NCI-H524 (cell line): ENCODE measurements at places on chromosomes 2 and 18.

- no peak for DNase-seq
These were observed 550.2 kb downstream of the STK39 start for GRCh38 chr2:167697194-167697593.

DNA sequence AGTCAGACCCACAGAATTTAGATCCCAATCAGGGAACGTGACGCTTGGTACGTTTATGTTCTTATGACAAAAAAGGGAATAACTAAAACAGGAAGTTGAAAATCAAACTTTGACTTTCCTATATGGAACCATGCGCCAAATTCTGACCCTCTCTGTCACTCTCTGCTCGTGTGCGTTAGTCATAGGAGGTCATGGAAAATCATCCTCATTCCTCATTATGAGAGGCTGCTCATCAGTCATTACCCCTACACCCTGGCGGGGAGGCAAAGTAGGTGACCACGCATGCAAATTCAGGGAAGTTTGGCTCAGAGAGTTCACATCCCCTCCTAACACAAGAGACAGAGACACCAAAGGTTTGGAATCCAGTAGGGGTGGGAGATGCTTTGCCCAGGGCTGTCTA is 15.5 kb downstream of the IL1F10 start:
- DNase-seq: no peak

DNA sequence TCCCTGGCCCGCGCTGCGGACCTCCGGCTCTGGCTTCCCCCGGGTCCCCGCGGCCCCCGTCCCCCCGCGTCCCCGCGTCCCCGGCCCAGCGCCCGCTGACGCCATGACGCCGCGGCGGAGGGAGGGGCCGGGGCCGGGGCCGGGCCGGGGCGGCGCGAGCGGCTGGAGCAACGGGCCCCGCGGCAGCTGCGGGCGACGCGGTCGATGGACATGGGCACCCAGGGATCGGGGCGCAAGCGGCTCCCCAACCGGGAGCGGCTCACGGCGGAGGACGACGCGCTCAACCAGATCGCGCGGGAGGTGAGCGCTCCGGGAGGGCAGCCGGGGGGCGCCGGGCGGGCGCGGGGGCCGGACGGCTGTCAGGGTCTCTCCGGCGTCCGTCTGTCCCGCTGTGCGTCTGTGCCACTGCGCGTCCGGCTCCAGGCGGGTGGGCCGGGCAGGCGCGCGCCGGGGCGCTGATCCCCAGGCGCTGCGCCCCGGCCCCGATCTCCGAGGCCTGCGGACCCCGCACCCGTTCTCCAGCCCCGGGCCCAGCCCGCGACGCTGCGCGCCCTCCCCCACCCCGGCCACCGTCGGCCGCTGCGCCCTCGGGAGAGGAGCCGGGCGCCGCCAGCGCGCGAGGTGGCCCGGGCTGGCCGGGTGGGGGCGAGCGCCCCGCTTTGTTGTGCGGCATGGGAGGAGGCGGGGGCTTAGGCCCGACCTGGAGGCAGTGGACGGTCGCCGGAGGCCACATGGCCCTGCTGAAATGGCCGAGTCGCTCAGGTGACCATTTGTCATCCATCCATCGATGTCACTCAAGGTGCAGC is at the start of gene LRRFIP1:
LRRFIP1 (plus strand) TSS at position 147 of the 806 bp plus-strand sequence; CDS start at position 205, 58 bp downstream.
- DNase-seq: no peak

DNA sequence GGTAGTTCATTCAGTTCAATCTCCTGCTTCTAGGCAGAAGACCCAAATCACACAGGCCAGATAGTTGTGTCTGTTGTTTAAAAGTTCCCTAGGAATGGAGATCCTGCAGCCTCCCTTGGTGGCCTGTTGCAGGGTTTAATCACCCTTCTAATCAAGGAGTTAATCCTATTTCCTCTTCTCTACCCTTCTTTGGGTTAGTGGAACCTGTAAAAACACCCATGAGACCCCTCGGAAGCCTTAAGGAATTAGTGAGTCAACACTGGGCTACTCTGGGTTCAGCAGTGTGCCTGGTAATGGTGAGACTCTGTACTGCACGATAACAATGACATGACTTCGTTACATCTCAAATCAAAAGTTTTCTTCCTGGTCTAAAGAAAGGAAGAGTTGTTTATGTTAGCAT is 217.6 kb upstream of the NRP2 start:
- no peak for DNase-seq

DNA sequence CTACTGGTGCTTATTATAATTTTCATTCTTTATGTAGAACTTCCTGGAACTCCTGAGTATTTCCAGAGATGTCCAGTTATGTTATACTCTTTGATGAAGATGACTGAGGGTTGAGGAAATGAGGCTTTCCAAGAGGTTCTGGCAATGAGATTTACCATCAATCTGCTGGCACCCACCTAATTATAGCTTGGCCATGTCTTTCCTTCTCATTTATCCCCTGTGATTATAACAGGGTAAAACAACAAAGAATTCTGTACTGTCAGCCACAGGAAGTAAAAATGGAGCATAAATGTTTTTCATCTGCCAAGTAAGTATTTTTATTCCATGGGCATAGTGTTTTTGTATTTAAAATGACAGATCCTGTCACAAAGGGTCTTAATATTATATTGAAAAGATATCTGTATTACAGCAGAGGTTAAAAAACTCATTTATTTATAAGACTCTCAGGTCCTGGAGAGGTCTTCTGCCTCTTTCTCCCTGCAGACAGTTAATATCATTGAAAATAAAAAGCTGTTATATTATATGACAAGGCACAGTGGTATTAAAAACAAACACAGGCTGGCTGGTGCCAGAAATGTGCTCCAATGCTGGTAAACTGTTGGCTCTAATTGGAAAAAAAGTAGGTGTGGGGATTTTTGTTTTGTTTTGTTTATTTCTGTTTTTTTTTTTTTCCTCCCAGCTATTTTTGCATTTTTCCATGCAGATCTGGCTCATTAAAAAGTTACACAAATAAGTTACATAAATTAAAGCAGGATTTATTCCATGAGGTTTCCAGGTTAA is 1764.1 kb upstream of the CELF4 start:
- DNase-seq: no peak

- no peak for DNase-seq
These were observed 212.7 kb downstream of the AGAP1 start for GRCh38 chr2:235706506-235706905.

DNA sequence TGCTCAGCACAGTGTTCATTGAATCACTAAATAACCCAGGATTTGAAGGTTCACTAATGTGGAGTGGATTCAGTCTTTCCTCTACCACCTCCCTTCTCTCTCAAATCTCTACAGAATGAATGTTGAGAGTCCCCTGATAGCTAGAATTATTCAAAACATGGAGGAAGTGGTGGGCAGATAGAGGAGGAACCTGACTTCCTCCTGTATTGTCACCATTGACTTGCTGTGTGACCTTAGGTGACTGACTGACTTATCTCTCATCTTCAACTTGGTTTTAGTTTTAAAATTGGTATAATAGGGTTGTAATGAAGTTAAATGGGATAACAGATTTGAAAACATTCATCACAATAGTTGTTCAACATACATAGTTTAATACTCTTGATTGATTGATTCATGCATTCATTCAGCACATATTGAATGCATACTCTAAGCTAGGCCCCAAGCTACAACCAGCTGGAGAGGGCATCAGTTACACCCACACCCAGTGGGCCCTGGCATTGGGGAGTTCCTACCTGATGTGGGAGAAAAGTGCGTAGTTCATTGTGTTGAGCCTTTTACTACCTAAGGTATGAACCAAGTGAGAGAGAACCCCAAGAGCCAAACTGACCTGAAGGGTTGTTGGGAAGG is 96.0 kb downstream of the WDR7 start:
- DNase-seq: no peak
